Esophagus mucosa (tissue), 1 donor: ENCODE measurements at places on chromosomes 2 and 18. TPM values are rescaled to one million over a fixed set of nuclear protein-coding genes. Genes with fewer than 3 reads are reported as not detected.
A peak's percentile ranks its signal among the peaks of the same experiment; 100 is the strongest.

- ATAC-seq, result no peak
Observed at GRCh38 chr2:32522770-32523169, 105.1 kb upstream of the TTC27 start.

GRCh38 chr2:107584577-107584976, 242.1 kb upstream of the RGPD4 start:
- ATAC-seq, result no peak

Gene SPHKAP
- not detected for total RNA-seq

GRCh38 chr2:200435379-200435778, 74.5 kb downstream of the KCTD18 start:
- no peak for ATAC-seq

DNA sequence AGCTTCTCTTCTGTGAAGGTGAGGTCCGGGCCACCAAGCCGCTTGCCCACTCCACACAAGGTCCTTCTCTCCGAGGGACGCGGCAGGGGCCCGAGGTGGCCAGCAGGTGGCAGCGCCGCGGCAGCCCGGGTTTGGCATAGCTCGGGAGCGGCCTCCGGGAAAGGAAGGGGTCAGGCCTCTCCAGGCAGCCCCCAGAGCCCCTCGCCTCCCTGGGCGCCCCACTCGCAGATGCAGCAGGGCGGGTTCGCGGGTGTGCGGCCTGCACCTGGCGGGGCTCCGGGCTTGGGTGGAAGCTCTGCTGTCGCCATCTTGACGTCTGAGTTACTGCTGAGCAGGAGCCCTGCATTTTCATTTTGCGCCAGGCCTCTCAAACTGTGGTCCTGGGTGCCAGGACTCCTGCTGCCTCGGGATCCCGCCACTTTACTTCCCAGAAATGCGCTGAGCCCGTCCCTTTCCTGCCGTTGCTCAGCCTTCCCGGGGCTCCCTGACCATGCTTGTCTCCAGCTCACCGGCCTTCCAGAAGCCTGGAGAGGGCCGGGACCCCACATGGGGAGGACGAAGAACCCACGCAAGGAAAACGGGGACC, 18.6 kb upstream of the NCL start:
- ATAC-seq, result peak; percentile 86

DNA sequence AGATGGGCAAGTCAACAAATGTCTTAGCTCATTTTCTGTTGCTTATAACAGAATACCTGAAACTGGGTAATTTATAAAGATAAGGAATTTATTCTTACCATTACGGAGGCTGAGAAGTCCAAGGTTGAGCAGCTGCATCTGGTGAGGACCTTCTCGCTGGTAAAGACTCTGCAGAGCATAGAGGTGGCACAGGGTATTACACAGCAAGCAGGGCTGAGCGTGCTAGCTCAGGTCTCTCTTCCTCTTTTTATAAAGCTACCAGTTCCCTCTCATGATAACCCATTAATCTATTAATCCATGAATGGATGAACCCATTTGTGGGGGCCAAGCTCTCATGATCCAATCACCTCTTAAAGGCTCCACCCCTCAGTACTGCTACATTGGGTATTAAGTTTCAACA, 109.1 kb downstream of the CDK15 start:
- no peak for ATAC-seq

DNA sequence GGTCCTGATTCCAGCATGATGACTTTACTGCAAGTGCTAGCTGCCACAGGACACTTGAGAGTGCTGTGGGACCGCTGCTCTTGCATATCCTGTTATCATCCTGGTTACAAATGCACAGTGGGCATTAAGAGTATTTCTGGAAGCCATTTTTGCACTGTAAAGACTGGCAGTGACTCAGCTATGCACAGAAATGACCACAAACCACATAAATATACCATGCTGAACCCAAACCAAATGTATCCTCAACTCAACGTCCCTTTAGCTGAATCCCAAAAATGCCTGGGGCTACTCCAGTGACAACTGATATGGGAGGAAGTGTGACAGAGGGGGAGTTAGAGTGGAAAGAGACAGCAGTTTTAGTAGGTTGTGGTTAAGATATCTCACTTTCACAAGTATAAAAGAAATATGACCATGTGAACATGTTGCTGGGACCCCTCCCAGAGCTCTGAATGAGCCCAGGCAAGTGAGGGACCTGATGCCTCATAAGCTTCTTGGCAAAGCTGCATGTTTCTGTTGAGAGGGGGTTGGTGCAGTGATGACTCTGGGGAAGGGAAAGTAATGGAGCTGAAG, 37.3 kb downstream of the RHBDD1 start:
- ATAC-seq, result no peak

DNA sequence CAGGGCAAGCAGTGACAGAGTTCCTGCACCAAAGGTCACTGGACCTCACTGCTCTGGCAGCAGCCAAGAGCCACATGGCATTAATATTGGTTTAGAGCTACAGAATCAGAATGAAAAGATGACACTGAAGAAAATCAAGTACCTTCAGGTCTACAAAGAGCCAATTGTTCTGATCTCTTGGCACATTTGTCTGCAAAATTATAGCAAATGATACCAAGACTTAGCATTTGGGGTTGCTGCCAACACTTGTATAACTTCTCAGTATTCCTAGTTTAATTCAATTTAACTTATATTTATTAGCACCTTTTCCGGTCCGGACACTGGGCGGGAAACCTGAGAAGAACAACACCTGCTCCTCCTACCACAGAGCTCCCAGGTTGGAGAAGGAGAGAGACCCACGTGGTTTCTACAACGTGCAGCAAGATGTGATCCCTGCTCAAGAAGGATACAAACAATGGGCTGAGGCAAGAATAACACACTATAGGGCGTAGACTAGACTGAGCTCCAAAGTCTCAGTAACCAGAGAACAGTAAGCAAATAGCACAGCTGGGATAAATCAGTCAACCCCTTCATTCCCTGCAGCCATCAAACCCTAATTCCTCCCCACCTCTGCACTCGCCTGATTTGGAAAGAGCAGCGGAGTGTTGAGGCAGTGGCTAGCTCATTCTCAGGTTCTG, 2.4 kb downstream of the LRRC30 start:
- ATAC-seq, result no peak

GRCh38 chr2:149041482-149041881, 3.0 kb downstream of the LYPD6B start:
- no peak for ATAC-seq

DNA sequence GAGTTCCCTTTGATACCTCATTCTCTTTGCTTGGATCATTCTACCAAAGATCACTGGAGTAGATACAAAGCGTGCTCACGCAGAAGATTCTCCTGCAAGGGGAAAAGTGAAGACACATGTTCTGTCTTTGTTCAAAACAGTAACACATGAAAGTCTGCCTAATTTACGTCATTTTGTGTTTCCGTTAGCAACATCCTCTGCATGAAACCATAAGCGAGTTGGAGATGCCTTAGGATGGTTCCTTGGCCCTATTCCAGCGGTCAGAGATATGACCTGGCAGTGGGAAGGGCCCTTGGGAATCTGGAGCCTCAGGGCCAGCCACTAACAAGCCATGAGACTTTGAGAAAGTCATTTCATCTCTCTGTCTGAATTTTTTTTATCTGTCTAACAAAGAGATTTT, 180.9 kb upstream of the TWIST2 start:
- ATAC-seq, result no peak

Gene PTPRN
- not detected for total RNA-seq

Gene CTNNA2
- not detected for total RNA-seq

Gene BCL2
- 2.3 TPM for total RNA-seq

DNA sequence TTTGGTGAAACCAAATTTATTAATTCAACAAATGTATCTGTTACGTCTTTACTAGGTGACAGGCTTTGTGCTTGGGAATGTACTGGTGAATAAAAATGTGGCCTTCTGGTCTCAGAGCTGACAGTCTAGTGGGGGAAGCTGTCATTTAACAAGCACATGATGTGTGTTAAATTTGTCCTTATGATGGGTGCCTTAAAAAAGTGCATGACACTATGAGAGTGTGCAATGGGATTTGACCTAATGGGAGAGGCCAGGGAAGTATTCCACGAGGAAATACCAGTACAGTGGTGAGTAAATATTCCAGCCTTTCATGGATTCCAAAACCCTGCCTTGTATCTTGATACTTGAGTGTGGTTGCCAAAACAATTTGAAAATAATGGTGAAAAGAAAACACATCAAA, 308.9 kb downstream of the PLCL1 start:
- no peak for ATAC-seq

Gene PRSS56
- not detected for total RNA-seq

Gene AQP12B
- total RNA-seq, result not detected

GRCh38 chr18:59899298-59900221, at the start of gene PMAIP1:
Gene PMAIP1 (plus strand): TSS chr18:59899996. CDS start chr18:59900178, 182 bp downstream.
- peak; percentile 96 for ATAC-seq

Gene SLC9A4
- 0.08 TPM for total RNA-seq

DNA sequence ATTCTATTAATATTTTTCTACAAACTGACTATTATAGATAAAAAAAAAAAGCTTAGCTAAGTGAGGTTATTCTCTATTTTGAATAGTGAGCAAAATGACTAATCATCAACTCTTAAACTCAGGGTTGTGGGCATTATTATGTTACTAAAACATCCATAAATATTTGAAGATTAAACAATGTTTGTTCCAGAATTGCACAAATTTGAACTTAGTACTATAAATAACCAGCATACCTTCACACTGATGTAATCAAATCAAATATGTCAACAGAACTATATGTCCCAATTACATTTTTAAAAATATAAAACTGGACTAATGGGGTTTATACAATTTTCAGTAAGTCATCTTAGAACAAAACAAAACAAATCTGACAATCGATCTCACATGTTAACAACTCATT, 800.9 kb downstream of the LRP1B start:
- ATAC-seq, result no peak

GRCh38 chr2:113056521-113056920, 2.5 kb upstream of the IL36RN start:
- ATAC-seq, result no peak

Gene ALMS1
- total RNA-seq, result 6.7 TPM

- no peak for ATAC-seq
Observed at GRCh38 chr2:136383167-136383566, 265.2 kb upstream of the CXCR4 start.

Gene KCNJ3
- not detected for total RNA-seq

DNA sequence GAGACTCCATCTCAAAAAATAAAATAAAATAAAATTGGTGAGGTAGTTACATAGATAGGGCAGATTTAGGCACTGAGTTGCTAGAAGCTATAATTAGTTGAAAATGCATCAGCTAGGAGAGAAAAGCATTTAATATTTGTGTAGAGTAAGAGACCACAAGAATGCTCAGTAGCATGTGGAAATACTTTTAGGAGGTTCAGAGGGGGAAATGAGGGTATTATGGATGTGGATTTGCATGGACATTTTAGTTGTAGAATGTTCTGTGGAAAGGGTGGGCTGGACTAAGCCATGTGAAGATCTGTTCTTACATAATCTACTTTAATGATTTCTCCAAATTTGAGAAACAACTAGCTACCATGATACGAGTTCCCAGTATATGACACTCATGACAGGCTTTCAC, 95.5 kb downstream of the ATP9B start:
- ATAC-seq, result no peak

Gene KLHL41
- total RNA-seq, result 0.40 TPM

- no peak for ATAC-seq
Observed at GRCh38 chr18:51162617-51163016, 34.9 kb downstream of the MEX3C start.

DNA sequence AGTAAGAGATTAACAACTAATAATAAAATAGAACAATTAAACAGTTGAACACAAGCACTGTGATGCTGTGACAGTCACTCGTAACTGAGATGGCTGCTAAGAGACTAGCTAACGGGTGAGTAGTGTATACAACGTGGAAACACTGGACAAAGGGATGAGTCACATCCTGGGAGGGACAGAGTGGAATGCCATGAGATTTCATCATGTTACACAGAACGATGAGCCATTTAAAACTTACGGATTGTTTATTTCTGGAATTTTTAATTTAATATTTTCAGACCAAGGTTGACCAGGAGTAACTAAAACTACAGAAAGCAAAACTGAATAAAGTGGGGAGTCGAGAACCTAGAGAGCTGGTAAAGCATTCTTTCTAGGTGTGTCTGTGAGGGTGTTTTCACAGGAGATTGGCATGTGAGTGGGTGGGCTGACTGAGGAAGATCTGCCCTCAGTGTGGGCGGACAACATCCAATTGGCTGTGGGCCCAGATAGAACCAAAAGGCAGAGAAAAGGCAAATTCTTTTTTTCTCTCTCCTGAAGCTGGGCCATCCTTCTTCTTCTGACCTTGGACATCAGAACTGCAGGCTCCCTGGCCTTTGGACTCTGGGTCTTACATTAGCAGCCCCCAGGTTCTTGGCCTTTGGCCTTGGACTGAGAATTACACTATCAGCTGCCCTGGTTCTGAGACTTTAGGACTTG, 14.6 kb downstream of the TMSB10 start:
- ATAC-seq, result peak; percentile 97

Gene UGT1A4
- total RNA-seq, result 0.80 TPM

DNA sequence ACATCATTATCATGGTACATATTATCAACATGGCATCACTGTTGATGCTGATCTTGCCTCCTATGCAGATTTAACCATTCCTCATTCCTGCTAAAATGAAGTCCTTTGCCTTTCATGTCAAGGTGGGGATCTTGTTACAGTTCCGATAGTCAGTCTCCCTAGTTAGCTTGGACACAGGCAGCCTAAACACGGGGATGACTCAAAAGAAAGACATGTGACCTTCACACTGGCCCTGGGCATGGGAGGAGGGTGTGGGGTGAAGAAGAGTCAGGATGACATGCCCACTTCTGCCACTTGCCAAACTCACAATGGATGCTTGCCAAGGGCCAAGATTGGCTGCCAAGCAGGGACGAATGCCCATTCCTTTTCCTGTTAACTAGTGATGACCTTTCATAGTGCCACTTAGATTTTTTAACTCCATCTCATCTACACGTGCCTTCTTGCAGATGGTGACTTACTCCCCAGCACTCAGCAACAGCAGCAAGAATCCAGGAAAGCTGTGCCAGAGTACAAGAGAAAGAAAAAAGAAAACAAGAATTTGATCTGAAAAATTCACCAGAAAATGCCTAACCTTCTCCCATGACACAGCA, 13.9 kb upstream of the SLC1A4 start:
- ATAC-seq, result no peak

Gene RNASEH1
- total RNA-seq, result 10.6 TPM

Gene SCYGR7
- total RNA-seq, result not detected
